ENCODE measurements at places on chromosomes 6 and 20.

- DNase-seq: no peak
Measured at GRCh38 chr6:110688661-110689268, 126.5 kb downstream of the CDK19 start.

DNA sequence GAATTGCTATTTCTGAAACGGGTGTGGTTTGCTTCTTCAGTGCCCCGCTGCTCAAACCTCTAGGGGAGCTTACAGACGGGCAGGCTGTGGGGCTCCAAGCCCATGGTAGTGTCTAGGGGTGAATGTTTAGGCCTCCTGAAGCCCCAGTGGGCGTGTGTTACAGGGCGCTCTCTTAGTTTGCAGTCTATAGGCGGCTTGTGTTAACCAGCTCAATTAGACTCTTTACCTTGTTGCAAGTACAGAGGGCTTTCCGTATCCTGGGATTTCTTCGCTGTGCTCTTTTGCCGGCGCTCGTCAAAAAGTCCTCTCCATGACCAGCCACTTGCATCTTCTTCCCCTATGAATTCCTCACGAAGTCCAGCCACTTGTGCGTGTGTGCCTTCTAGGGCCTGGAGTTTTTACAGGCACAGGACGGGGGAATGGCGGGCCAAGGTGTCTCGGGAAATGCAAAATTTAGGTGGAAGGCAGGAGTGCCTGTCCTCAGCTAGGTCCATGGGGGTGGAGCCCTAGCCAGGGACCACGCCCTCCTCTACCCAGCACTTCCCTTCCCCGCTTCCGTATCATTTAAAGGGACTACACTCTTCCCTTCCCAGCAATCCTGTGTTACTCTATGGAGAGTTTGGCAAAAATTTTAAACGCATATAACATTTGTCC is 94.5 kb downstream of the HTR1B start:
- DNase-seq: no peak

- no peak for DNase-seq
Measured at GRCh38 chr6:105740946-105741645, 338.2 kb upstream of the PREP start.

DNA sequence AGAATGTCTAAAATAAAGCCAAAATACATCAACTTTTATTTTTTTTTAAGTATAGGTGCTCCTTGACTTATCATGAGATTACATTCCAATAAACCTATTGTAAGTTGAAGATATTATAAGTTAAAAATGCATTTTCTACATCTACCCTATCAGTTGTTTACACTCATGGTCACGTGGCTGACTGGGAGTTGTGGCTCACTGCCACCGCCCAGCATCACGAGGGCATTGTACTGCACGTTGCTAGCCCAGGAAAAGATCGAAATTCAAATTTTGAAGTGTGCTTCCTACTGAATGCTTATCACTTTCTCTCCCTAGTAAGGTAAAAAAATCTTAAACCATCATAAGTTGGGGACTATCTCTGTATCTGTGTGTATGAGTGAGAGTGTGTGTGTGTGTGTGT is 126.6 kb upstream of the RIN2 start:
- no peak for DNase-seq
